ENCODE measurements at places on chromosomes 12 and 14.

DNA sequence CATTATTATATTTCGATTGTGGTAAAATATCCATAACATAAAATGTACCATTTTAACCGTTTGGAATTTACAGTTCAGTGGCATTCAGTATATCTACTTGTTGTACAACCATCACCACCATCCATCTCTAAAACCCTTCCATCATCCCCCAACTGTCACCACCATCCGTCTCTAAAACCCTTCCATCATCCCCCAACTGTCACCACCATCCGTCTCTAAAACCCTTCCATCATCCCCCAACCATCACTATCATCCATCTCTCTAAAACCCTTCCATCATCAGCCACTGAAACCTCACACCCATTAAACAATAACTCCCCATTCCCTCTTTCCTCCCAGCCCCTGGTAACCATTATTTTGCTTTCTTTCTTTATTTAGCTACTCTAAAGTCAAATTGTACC, 144.2 kb upstream of the EEA1 start:
- no peak for DNase-seq

DNA sequence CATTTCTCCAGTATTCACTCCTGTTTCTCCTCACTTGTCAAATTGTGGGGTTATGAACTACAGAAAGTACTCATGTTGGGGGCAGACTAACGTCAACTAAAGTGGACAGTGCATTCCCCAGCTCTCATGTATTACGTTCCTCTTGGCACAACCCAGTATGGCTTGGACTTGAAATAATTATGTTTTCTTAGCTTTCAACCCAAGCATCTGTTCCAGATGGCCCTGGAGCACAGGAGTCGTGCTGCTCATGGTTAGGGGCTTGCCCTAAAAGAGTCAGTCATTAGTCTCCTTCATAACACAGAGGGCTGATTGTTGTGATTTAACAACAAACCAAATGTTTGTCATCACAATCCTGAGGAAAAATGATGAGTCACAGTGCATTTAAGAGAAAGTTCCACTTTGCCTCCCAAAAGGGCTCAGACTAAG, 154.4 kb downstream of the RPAP3 start:
- no peak for DNase-seq

- DNase-seq: no peak
Measured at GRCh38 chr12:14769969-14770495, 33.2 kb downstream of the WBP11 start.

- DNase-seq: no peak
Measured at GRCh38 chr12:43407816-43408645, 144.0 kb downstream of the ADAMTS20 start.

GRCh38 chr12:60529723-60530122, 933.9 kb downstream of the SLC16A7 start:
- no peak for DNase-seq

- no peak for DNase-seq
Measured at GRCh38 chr12:51210690-51211395, 7.0 kb downstream of the POU6F1 start.

All from 8988T (cell line).